Neural crest cell (in vitro differentiated cells): ENCODE measurements at places on chromosomes 11 and 22.

- no peak for DNase-seq
Observed at GRCh38 chr11:70910835-70911234, 341.5 kb downstream of the SHANK2 start.

DNA sequence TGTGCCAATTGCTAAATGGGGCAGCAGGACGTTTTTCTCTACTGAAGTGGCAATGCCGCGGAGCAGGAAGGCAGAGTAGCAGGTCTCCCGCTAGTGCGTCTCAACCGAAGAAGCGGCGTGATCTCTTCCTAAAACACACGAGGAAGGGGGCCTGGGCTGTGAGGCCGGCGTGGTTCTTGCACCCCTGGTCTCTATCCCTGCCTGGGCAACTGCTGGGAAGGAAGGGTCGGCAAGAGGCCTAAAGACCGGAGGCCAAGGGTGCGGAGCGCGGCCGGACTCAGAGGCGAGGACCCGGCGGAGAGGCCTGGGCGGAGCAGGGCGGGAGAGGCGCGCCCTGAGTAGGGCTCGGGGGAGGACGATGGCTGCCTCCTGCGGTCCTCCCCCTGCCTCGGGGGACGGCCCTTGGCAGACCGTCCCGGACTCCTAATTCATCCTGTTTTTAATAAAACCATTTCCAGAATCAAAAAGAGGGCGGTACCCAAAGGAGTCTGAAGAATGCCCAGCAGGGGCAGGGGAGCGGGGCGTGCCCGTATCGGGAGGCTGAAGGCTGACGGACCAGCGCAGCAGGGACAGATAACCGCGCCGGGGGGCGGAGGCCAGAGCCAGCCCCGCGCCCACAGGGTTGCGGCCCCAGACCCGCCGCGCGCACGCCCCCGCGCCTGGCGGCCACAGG is 572 bp upstream of the APLP2 start:
- no peak for DNase-seq

DNA sequence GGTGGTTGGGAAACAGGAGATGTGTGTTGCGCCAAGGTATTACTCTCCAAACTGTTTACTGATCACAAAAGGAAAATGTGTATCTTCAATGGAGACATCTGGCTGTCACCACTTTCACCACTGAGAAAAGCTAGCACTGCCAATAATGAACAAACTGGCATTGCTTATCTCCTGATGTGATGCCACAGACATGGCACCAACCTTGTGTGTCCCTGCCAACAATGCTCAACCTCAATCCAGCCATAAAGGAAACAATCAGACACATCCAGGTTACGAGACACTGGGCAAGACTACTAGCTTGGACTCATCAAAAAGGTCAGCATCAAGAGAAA is 28.1 kb downstream of the GNB1L start:
- no peak for DNase-seq

GRCh38 chr11:2210366-2211112 is 38.9 kb upstream of the TH start:
- no peak for DNase-seq

DNA sequence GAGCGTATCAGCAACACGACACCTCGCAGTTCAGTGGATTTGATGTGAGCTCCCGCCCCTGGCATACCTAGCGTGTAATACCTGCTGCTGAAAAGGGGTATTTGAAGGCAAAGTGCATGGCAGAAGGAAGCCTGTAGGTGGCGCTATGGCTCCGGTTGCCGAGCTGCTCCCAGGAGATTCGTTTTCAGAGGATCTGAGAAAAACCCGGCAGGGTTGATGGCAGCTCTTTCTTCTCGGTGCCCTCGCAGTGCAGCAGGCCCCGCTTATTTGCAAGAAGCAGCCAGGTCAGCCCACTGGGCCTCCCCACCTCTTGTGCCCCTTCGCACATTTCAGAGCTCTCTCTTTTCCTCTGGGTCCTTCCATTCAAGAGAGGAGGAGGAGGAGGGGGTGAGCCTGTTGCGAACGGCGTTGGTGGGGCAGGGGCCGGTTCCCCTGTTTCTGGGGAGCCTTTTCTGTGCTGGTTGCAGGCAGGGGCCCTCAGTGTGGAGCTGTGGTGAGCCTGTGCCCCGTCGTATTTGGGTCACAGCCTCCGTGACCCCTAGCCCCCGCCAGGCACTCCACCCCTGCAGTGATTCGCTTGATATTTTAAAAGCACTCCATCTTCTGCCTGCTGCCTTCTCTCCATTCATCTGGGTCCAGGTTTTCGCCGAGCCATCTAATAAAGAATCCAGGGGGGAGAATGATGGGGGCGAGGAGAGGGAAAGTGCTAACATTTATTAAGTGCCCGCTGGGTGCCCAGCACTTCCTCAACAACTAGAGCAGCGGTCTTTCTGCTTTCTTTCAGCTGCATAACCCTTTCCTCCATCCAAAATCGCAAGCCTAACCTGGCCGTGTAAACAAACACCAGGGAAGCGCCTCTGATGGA is 85.3 kb upstream of the SYT13 start:
- DNase-seq, result peak; percentile 89

DNA sequence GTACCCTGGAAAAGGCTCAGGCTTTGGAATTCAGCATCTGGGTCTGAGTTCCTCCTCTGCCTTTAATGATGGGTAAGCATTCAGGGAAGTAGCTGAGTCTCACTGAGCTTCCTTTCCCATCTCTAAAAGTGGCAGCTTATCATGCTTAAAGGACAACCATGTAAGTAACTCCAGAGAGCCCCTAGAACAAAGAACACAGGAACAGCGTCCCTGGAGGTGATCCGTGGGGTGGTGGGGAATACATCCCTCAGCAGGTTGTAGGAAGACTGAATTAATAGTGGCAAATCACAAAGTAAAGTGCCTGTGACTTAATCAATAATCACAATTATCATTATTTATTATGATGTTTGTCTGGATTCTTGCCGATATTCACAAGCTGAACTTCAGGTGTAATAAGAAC is 114.7 kb upstream of the ISX start:
- DNase-seq, result no peak

GRCh38 chr22:43100225-43100624 is 10.3 kb upstream of the BIK start:
- DNase-seq, result no peak

DNA sequence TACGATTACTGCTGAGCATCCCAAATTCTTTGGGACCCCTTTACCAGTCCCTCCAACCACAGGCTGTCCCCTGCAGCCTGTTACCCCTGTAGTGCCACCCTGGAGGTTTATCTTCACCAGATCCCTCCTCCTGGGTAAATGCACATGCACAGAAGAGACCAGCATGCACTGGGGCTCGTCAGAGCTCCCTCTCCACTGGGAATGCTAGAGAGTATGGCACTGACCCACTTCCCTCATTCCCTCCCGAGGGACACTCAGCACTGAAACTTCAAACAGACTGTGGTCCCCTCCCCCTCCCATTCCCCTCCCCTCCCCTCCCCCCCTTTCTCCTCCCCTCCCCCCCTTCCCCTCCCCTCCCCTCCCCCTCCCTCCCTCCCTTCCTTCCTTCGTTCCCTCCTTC is 49.1 kb downstream of the C11orf91 start:
- no peak for DNase-seq

- no peak for DNase-seq
Observed at GRCh38 chr22:49298834-49299750, 528.6 kb downstream of the BRD1 start.

DNA sequence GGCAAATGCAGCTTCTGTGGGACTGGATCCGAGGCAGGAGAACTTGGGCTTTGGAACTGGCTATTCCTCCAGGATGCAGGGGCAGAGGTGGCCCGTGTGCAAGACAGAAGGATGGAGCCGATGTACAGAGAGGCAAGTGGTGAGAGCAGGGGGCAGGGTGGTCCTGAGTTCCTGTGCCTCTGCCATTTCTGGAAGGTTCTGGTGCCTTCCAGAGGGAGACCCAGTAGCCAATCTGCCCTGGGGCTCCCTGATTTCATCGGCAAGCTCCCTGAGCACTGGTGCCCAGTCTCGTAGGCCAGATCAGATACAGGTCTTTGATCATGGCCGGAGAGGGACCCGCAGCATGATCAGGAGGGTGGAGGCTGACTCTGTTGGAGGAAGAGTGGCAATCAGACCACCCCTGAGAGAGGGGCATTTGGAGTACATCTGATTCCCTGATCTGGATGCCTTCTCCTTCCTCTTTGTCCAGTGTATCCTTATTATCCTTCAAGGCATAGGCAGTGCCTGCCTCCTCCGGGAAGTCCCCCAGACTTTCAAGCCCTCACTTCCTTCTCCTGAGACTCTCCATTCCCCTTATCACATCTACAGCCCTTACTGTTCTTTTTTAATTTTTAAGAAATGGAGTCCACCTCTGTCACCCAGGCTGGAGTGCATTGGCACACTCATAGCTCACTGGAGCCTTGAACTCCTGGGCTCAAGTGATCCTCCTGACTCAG is 9.7 kb downstream of the MRGPRD start:
- DNase-seq, result no peak

DNA sequence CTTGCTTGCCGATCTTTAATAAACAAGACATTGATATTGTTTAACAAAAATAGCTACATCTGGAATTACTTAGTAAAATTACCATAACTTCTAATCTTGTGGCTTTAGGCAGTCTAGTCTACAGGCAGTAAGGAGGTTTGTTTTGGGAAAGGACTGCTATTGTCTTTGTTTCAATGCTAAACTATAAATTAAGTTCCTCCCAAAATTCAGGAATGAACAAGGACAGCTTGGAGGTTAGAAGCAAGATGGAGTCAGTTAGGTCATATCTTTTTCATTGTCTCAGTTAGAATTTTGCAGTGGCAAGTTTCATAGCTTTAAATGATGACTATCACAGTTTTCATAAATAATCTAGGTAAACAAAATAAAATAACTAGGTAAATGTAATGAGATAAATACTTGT is 36.1 kb upstream of the INCENP start:
- no peak for DNase-seq

DNA sequence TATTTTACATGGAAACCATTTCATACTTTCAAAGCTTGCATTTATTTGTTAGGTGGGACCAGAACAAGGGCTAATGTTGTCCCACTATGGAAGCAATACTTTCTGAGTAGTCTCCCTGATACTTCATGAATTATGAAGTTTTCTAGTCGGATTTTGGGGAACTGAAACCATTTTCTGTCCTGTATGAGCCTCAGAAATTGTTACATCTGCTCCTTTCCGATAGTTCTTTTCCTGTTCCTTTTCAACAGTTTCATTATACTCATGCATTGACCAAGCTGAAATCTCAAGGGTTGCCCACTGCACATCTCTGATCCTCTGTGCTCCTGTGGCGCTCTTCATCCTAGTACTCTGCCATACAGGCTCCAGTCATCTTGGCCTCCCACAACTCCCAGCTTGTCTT is 31.5 kb upstream of the GLYATL1 start:
- no peak for DNase-seq

DNA sequence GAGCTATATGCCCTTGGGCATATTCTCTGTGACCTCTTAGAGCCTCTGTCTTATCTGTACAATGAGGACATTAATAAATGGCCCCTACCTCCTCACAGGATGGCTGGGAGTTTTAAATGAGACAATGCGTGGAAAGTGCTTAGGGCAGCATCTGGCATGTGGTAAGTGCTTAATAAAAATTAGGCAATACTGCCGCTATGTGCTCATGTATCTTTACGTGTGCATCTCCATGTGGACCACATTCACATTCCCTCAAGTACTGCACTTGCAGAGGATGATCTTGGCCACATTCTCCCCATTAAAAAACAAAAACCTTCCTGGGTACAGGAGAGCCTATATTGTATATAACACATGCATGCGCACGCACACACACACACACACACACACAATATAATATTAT is 19.1 kb upstream of the BSX start:
- DNase-seq, result no peak

GRCh38 chr11:14609902-14610301 is 33.7 kb upstream of the PDE3B start:
- no peak for DNase-seq

- DNase-seq, result no peak
Observed at GRCh38 chr22:50008151-50009040, 4.2 kb downstream of the IL17REL start.

- no peak for DNase-seq
Observed at GRCh38 chr11:61494381-61494961, 14.1 kb upstream of the LRRC10B start.

DNA sequence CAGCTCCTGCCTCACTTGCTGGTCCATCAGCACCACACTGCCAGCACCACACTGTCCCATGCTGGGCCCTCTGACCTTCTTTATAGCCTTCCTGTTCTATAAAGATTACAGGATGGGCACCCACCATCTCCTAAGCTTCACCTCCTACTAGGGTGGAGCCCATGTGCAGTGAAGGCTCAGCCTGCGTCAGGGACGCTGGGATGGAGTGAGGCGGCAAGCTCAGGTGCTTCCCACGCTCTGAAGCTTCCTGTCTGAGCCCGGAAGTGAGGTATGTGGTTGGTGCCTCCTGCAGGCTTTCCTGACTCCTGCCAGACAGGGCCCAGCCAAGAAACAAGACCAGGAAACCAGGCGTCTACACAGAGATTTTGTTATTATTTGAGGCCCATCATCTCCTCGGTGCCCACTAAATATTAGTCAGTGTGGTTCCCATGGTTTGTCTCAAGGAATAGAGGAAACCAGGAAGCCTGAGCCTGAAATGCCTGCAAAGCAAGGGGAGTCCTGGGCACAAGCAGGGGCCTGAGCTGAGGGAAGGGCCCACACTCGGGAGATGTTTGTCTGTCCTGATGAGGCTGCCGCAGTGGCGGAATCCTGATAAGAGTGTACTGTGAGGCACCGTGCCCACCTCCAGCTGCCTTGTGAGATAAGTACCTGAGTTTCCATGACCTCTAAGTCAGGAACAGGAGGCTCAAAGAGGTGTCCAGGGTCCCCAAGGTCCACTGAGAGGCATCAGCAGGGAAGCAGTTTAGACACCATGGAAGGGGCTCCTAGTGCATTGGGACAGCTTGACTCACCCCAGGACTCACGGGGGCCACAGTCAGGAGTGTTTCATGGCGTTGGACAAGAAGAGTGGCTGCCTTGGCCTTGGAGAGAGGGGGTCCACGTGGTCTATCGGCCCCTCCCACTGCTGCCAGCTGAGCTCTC is 22.0 kb downstream of the RSPH14 start:
- no peak for DNase-seq

DNA sequence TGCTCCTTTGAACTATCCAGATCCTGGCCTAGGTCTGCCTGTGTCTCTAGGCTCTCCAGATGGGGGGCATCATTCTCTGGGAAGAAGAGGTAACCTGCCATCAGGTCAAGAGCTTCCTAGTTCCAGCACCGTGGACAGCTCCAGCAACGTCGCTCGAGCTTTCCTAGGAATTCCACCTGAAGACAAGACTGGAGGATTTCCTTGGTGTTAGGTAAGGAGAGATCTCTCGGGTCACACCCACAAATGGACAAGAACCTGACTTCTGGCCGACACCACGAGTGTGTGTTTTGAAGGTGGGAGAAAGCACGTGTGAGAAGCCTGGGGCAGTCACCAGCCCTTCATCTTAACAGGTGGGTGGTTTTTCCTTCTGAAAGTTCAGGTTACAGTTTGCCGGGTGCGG is 1.2 kb downstream of the PRG3 start:
- peak; percentile 15 for DNase-seq

- DNase-seq, result no peak
Observed at GRCh38 chr22:48118654-48119053, 1356.2 kb downstream of the TBC1D22A start.

- no peak for DNase-seq
Observed at GRCh38 chr11:8532475-8532874, 61.6 kb downstream of the STK33 start.

- peak; percentile 80 for DNase-seq
Observed at GRCh38 chr11:13008625-13009475, at the start of gene RASSF10. RASSF10 (plus strand) TSS chr11:13009316; CDS start chr11:13009577, 261 bp downstream.
